Right cardiac atrium (tissue), 5 donors: ENCODE measurements at places on chromosomes 2 and 18. TPM values are rescaled to one million over a fixed set of nuclear protein-coding genes. Genes with fewer than 3 reads are reported as not detected.

The FAM124B gene
- polyA plus RNA-seq = 0.61 TPM

The LAMA1 gene
- 0.02 TPM for polyA plus RNA-seq

The CNOT11 gene
- polyA plus RNA-seq = 26.0 TPM

The CCDC141 gene
- polyA plus RNA-seq = 18.1 TPM

The ANKRD29 gene
- polyA plus RNA-seq = 3.2 TPM
